ENCODE measurements at places on chromosomes 12 and 14. TPM values are rescaled to one million over a fixed set of nuclear protein-coding genes. Genes with fewer than 3 reads are reported as not detected.

The FGD6 gene
- 31.5 TPM for total RNA-seq

The CTSG gene
- total RNA-seq = not detected

The CISTR gene
- total RNA-seq = not detected

The NFE2 gene
- 0.17 TPM for total RNA-seq

The ANKS1B gene
- not detected for total RNA-seq

The ADAMTS20 gene
- total RNA-seq = 0.33 TPM

The KRT78 gene
- not detected for total RNA-seq

The CPSF6 gene
- total RNA-seq = 35.6 TPM

The SSPN gene
- 1.7 TPM for total RNA-seq

The WDHD1 gene
- 8.0 TPM for total RNA-seq

The GUCY2C gene
- total RNA-seq = not detected

The OASL gene
- 1.4 TPM for total RNA-seq

The PLD4 gene
- 0.04 TPM for total RNA-seq

The RAPGEF3 gene
- total RNA-seq = 8.7 TPM

The NR2C1 gene
- 42.7 TPM for total RNA-seq

The VPS37B gene
- total RNA-seq = 83.9 TPM

The PLCZ1 gene
- total RNA-seq = not detected

The RNASE4 gene
- total RNA-seq = 4.2 TPM

The TSPAN19 gene
- total RNA-seq = 0.92 TPM

The DMAC2L gene
- total RNA-seq = 27.5 TPM

The TCTN2 gene
- 12.3 TPM for total RNA-seq

The HOXC6 gene
- 1.8 TPM for total RNA-seq

The TMEM19 gene
- total RNA-seq = 15.1 TPM

The KRT6C gene
- not detected for total RNA-seq

The TSPAN11 gene
- 4.7 TPM for total RNA-seq

The HCAR1 gene
- 0.79 TPM for total RNA-seq

The ARID2 gene
- 21.1 TPM for total RNA-seq

The TPPP2 gene
- total RNA-seq = not detected

The DDIT3 gene
- total RNA-seq = 107 TPM

The ARHGAP9 gene
- 1.1 TPM for total RNA-seq

The CFAP73 gene
- not detected for total RNA-seq

The FERMT2 gene
- 86.3 TPM for total RNA-seq

The PUS7L gene
- total RNA-seq = 14.9 TPM

The CLMN gene
- 9.8 TPM for total RNA-seq

The IQSEC3 gene
- total RNA-seq = 4.0 TPM

The OR6C2 gene
- not detected for total RNA-seq

The PRH2 gene
- total RNA-seq = not detected

The AICDA gene
- 1.3 TPM for total RNA-seq

The ATF7IP gene
- total RNA-seq = 28.5 TPM

The COCH gene
- 18.8 TPM for total RNA-seq

The ENTPD5 gene
- 11.4 TPM for total RNA-seq

The TSHR gene
- not detected for total RNA-seq

The TSFM gene
- 21.5 TPM for total RNA-seq

The PMCH gene
- total RNA-seq = not detected

The CLEC4C gene
- total RNA-seq = not detected

The HCAR2 gene
- total RNA-seq = not detected
